Bronchial epithelial cell (primary cell): ENCODE measurements at places on chromosomes 4 and X. TPM values are rescaled to one million over a fixed set of nuclear protein-coding genes. Genes with fewer than 3 reads are reported as not detected.

POU3F4 gene
- not detected in 2 replicates for total RNA-seq

UGT2A1 gene
- not detected in 2 replicates for total RNA-seq

DNA sequence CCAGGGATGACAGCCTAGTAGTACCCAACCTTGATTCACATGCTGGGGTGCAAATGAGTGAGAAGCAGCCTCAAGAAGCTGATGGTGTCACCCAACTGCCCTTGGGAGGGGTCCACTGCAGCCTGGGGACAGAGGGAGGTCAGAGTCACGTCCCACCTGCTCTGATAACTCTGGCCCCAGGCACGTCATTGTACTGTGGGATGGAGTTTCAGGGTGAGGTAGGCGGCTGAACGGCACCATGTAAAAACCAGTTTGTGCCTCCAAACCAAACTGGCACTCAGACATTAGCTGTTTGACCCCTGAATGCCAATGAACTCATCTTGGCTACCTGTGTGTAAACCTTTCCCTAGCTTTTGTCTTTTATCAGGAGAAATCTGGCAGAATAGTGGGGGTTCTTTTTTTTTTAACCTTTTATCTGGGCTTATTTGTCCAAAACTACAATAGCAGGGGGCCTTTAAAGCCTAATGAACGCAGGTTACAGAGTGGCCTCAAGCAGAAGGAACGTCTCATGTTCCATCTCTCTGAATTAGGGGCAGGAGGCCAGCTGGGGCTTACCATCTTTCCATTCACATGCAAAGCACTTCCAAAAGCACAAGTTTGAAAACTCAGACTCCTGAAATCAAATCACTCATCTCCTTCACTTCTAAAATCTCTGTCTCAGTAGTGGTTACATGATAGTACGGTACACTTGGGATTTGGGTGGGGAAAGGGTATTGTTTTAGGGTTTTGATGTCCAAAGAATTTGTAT, 89.4 kb downstream of the IRF2 start:
- no peak for DNase-seq

GRCh38 chrX:55695227-55696018, 22.1 kb upstream of the RRAGB start:
- no peak for DNase-seq

GRCh38 chrX:14362721-14363120, 166.6 kb upstream of the GLRA2 start:
- DNase-seq, result no peak

- no peak for DNase-seq
These were observed 595.9 kb upstream of the BOD1L1 start for GRCh38 chr4:14223461-14223860.
